ENCODE measurements at places on chromosomes 16 and 17.

DNA sequence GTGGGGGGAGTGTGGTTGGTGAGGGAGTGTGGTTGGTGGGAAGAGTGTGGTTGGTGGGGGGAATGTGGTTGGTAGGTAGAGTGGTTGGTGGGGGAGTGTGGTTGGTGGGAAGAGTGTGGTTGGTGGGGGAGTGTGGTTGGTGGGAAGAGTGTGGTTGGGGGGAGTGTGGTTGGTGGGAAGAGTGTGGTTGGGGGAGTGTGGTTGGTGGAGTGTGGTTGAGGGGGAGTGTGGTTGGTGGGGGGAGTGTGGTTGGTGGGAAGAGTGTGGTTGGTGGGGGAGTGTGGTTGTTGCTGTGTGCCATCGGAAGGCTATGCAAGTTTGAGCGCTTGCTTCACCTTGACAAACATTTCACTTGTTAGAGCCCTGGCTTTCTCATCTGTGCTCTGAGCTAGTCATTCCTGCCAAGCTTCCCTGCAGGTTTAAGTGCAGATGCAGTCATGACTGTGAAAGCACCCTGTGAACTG lies 20.1 kb downstream of the MINK1 start:
- no peak for DNase-seq

DNA sequence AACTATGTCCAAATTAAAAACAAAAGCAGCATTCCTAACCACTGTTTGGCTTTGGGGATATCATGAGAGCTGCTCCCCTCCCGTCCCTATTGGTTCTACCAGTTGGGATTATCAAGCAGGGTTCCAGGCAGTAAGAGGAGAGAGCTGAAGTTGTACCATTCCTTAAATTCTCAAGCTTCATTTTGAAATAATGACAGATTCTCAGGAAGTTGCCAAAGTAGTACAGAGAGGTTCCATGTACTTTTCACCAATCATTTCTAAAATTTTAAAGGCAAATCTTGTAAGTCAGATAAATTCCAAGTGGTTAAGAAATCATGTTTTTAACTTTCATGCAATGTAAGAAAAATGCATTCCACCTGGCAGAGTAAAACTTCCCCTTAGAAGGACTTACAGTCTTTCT lies 36.9 kb downstream of the TEX2 start:
- no peak for DNase-seq

DNA sequence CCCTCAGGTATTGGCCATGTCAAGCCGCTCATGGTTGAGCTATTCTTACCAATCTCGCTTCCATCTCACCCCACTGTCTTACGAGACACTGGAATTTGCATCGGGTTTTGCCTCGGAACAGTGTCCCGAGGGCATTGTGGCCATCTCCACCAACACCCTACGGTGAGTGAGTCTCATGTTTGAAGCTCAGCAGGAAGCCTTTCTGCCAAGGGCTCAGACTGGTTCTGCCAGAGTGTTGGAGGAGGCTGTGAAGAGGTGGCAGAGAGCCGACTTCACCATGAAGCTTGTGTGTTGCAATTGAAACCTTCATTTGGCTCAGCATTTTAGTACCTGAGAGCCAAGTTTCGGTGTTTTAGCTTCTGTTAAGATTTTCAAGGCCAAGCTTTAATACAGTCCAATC lies 38.0 kb downstream of the SF3B3 start:
- no peak for DNase-seq

DNA sequence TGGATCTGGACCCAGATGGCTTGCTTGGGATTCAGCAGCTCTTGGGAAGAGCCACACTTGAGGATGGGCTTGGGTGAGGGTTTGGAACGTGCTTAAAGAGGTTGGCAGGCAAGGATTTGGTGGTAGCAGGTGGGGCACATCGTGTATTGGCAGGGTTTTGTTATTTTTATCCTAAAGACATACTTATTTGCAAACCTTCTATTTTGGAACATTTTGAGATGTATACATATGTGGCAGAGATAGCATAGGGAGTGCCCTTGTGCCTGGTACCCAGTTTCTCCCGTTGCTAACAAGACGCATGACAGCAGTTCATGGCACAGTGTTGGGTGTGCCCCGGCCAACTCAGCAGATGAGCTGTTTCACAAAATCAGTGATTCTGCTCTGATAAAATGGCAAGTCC lies 9.1 kb downstream of the BANP start:
- DNase-seq, result no peak

DNA sequence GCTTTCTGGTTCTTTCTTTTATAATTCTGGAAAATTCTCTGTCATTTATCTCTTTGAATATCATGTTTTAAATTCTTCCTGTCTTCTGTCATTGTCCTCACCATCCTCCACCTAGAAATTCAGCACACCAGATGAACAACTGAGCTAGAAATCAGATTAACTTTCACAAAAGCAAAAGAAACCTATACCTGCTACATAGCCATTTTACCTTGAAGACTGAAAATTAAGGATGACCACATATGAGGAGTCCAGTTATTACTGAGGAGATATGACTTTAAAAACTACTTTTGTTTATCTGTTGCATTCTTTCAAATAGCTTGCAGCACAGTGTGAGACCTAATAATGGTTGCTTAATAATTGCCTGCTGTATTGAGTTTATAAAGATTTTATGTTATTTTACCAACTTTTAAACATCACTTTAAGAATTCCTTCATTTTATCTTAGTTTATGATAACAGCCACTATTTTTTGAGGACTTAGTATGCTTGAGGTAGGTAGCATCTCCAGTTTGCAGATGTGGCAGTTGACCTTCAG lies 104.3 kb downstream of the BCAS3 start:
- no peak for DNase-seq

- DNase-seq, result peak; percentile 53
Measured at GRCh38 chr17:35773679-35774425, 13.2 kb downstream of the C17orf50 start.

GRCh38 chr17:74431568-74432423 lies at the start of gene GPRC5C:
Gene GPRC5C (plus strand): TSS chr17:74432088. CDS start chr17:74439777, 7,689 bp downstream.
- DNase-seq, result peak; percentile 35

DNA sequence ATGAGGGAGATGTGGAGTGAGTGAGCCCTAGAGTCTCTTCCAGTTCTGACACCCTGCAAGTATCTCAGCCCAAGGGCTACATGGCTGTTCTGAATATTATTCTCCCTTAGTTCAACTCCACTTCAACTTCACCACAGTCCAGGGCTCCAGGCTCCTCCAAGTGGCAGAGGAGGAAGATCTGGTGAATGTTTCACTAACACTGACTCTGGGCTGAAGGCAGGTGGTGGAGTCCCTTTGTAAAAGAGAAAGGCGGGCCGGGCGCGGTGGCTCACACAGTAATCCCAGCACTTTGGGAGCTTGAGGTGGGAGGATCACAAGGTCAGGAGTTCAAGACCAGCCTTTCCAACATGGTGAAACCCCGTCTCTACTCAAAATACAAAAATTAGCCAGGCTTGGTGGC lies 13.6 kb downstream of the CCDC92B start:
- DNase-seq, result no peak

- DNase-seq, result no peak
Measured at GRCh38 chr17:48816438-48816773, 623 bp downstream of the TTLL6 start.

DNA sequence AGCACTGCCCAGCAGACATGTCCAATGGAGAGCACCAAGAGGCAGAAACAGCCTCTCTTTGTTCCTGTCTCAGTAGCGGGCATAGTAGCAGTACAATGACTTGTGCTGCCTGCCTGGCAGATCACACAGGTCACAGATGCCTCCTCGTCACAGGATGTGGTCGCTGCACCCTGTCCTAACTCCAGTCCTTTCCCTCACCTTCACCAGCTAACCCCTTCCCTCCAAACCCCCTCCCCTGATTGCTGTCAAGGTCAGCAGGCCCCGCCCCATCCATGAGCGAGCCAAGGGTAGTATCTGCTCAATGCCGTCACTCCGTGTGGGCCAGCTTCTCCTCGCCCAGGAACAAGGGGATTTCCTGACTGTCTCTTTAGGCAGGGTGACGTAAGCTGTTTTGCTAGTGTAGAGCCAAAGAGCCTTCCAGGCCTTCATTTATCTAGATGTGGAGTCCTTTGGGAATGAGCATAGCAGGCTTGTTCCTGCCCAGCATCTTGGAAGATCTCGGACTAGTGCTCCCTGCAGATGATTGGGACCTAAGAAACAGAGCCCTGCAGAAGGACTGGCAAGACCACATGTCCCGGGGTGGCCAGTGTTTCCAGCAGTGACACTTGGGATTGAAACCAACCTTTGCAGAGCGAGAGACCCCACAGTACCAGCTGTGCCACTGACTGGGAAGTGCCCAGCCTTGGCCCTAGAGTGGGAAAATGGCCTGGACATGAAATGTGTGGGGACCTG lies 75.9 kb upstream of the TNRC6C start:
- DNase-seq, result peak; percentile 63

DNA sequence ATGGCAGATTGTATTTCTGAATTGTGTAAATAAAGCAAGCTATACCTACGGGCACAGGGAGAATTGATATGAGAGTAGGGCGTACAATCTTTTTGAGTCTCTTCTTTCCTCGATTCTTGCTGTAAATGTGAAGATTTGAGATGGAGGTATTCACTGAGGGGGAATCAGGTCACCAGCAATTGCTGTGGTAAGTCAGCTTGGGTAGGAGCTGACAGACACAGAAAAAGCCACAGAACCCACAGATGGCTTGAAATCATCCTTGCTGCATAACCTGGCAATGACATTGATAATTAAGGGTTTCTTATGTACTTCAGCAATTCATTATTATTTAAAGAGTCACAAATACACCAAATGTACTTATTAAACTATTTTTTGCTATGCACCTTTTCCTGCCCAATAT lies 164.2 kb downstream of the CNTNAP4 start:
- no peak for DNase-seq

DNA sequence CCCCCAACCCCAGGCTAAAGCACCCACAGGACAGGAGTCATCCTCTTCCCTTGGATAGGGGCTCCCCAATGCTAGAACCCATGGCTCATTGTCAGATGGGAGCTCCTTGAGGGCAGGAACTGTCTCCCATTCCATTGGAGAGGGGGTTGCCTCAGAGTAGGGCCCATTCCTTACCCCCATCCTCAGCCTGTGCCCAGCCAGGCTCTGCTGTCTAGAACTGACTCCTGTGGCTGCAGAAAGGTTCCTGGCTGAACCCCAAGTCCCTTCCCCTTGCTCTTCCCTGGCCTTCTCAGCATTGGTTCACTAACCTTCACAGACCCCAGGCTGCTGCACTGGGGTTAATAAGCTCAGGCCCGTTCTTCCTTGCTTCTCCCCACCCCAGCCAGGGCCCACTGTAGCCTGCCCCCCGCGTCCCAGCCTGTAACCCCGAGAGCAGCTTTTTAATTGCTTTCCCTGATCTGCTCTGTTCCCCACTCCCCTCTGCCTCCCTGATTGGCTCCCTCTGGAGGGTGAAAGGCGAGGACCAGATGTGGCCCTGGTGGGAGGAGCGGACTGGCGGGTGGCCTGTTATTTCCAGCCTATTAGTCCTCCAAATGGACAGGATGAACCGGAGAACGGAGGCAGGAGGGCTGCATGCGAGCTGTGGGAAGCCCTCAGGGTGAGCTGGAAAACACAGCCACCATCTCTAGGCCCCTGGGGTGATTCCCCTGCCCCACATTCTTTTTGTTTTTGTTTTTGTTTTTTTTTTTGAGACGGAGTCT lies 6.0 kb upstream of the GFAP start:
- DNase-seq, result no peak

GRCh38 chr17:79276821-79277220 lies 202.2 kb downstream of the ENGASE start:
- DNase-seq, result no peak

GRCh38 chr17:64007838-64008282 lies 9.7 kb downstream of the PRR29 start:
- no peak for DNase-seq

- DNase-seq, result no peak
Measured at GRCh38 chr17:3795390-3796102, 5.4 kb downstream of the ITGAE start.

GRCh38 chr17:57261084-57261461 lies 4.8 kb downstream of the MSI2 start:
- DNase-seq, result no peak

- no peak for DNase-seq
Measured at GRCh38 chr17:78664476-78665386, 87.5 kb upstream of the DNAH17 start.

GRCh38 chr16:28110479-28110878 lies 47.0 kb upstream of the GSG1L start:
- DNase-seq, result peak; percentile 57

- no peak for DNase-seq
Measured at GRCh38 chr16:57070424-57070823, 22.0 kb upstream of the CPNE2 start.

GRCh38 chr17:79923974-79924638 lies 84.9 kb upstream of the CBX4 start:
- peak; percentile 50 for DNase-seq

- no peak for DNase-seq
Measured at GRCh38 chr16:78259873-78260272, 160.4 kb downstream of the WWOX start.

GRCh38 chr16:81652798-81653505 lies 126.1 kb upstream of the PLCG2 start:
- no peak for DNase-seq

DNA sequence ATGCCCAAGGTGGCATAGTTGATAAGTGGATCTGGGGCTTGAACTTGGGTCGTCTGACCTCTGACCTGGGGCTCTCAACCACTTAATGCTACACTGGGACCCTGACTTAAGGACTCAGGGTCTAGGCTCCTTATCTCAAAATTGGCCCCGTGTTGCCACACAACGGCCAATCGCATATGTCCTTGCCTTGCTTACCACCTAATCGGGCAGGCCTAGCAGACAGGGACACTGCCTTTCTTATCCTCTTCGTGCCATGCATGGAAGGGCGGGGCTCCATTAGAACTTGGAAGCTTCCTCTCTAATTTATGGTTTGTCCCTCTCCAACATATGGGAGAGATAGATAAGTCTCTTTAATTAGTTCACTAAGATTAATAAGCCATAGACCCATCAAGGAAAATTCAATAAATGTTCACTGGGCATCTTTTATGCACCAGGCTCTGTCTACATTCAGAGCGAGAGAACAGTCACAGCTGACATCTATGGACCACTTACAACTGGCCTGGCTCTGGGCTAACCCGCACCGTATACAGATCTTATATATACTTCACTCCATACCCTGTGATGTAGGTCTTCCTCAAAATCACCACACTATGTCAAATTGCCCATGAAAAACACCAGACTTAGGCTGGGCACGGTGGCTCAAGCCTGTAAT lies 35.1 kb downstream of the CDH1 start:
- DNase-seq, result no peak

GRCh38 chr17:59456428-59456827 lies 109.0 kb upstream of the DHX40 start:
- DNase-seq, result no peak

DNA sequence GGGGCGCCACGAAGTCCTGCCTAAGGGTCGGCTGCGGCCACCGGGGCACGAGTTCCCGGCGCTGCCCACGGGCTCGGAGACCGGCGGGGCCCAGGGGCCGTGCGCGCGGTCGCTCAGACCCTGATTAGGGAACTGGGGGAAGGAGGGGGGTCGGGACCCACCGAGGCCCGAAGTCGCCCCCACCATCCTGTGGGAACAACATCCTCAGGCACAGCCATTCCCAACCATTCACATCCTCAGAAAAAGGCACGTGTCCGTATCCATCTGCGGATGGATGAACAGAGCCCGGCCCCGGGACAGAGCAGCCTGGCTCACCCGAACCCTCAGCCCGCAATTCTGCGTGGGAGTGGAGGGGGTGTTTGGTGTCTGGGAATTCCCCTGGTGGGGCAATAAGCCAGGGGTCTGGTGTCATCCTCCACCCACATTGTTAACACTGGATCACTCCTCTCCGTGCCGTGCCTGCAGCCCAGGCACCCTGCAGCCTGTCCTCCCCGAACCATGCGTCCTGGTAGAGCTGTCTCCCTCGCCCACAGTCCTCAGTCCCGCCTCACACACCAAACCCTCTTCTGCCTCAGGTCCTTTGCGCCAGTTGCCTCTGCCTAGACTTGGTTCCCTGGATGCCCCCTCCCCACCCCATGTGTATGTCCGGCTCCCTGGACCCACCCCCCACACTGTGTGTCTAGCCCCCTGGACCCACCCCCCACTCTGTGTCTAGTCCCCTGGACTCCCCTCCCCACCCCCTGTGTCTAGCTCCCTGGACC lies 789 bp upstream of the CCDC57 start:
- DNase-seq, result peak; percentile 37

Measured in Kasumi-1 (cell line).